Fibroblast of lung (primary cell): ENCODE measurements at places on chromosomes 3 and 15. TPM values are rescaled to one million over a fixed set of nuclear protein-coding genes. Genes with fewer than 3 reads are reported as not detected.

The MYO5A gene
- total RNA-seq, result 24.4 and 41.9 TPM in 2 replicates

The GADL1 gene
- total RNA-seq, result 2.6 and 3.6 TPM in 2 replicates

The TNNC1 gene
- total RNA-seq, result 0.33 and 0.51 TPM in 2 replicates

The AADACL2 gene
- total RNA-seq, result under 0.01 TPM in 1 of 2 replicates, not detected in the other

The EIF2A gene
- total RNA-seq, result 128 and 248 TPM in 2 replicates

The GUCA1C gene
- not detected in 2 replicates for total RNA-seq

The NKTR gene
- 30.3 and 44.6 TPM in 2 replicates for total RNA-seq

The SKOR1 gene
- under 0.01 and 0.17 TPM in 2 replicates for total RNA-seq

The BUB1B gene
- 2.1 and 5.4 TPM in 2 replicates for total RNA-seq

The ADCY5 gene
- 0.50 and 0.51 TPM in 2 replicates for total RNA-seq

The SLC38A3 gene
- total RNA-seq, result not detected in 2 replicates

The DPPA2 gene
- total RNA-seq, result not detected in 2 replicates

The CD276 gene
- total RNA-seq, result 65.7 and 88.5 TPM in 2 replicates

The PRKCI gene
- 80.3 and 183 TPM in 2 replicates for total RNA-seq

The IL17RE gene
- total RNA-seq, result 0.26 and 0.99 TPM in 2 replicates

The CCR9 gene
- not detected in 2 replicates for total RNA-seq

The SAMMSON gene
- under 0.01 TPM in 2 replicates for total RNA-seq
